ENCODE measurements at places on chromosomes 6 and 20.

GRCh38 chr6:129748212-129748900, 38.4 kb upstream of the ARHGAP18 start:
- DNase-seq = peak; percentile 70

GRCh38 chr6:90893400-90893799, 306.5 kb upstream of the MAP3K7 start:
- no peak for DNase-seq

DNA sequence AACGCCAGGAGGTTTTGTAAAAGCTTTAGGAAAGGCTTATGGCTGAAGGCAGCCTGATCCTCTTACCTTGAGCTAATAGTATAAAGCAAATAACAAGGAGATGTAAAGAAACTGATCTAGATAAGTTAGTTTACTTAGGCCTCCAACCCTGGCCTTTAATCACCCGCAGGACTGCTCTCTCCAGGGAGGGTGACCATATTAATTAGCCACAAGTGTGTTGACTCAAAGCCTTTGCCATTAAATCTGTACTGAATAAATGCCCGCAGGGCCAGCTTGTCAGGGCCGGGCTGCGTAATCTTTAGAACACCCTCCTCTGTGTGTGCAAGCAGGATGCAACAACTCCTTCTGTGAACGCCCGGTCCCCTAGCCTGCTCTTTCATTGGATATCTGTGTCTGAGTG, 6.1 kb upstream of the PRSS16 start:
- no peak for DNase-seq

- no peak for DNase-seq
Measured at GRCh38 chr6:16162003-16162402, 33.1 kb downstream of the MYLIP start.

- no peak for DNase-seq
Measured at GRCh38 chr20:17771206-17772004, 71.6 kb downstream of the BANF2 start.

- no peak for DNase-seq
Measured at GRCh38 chr6:159056899-159057298, 12.1 kb upstream of the TAGAP start.

GRCh38 chr6:56172144-56172543, 75.2 kb downstream of the COL21A1 start:
- no peak for DNase-seq

- DNase-seq = no peak
Measured at GRCh38 chr6:147595961-147596360, 87.5 kb downstream of the SAMD5 start.

DNA sequence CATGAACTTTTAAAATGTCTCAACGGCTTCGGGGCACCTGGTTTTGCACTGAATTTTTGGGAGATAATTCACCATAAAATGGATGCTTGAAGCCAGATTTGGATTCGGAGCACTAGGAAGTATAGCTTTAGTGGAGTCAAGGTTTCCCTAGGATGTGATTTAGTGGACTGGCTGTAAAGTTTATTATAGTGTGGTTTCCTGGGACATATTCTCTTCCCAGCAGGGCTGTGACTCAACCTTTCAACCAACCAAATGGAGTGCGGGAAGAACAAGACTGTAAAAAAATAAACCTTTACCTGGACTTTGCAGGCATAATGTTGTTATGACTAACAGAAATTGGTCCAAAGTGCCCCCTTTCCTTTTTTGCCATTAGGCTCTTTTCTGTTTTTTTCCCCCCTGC, 327.4 kb upstream of the MAN1A1 start:
- DNase-seq = no peak

GRCh38 chr6:73121421-73121993, 103.8 kb downstream of the KHDC1L start:
- DNase-seq = peak; percentile 91

- no peak for DNase-seq
Measured at GRCh38 chr6:49730251-49730650, 13.9 kb downstream of the CRISP3 start.

GRCh38 chr20:49814057-49814694, 1.5 kb downstream of the SLC9A8 start:
- DNase-seq = peak; percentile 37

- DNase-seq = no peak
Measured at GRCh38 chr20:62980970-62981369, 25.8 kb downstream of the BHLHE23 start.

DNA sequence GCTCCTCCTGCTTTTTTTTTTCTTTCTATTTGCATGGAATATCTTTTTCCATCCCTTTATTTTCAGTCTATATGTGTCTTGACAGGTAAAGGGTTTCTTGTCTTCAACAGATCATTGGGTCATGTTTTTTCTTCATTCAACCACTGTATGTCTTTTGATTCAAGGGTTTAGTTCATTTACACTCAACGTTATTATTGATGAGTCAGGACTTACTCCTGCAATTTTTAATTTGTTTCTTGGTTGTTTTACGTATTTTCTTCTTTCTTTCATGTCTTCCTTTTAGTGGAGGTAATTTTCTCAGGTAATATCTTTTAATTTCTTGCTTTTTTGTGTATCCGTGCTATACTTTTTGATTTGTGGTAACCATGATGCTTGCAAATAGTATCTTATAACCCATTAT, 429.1 kb upstream of the HTR1E start:
- no peak for DNase-seq

DNA sequence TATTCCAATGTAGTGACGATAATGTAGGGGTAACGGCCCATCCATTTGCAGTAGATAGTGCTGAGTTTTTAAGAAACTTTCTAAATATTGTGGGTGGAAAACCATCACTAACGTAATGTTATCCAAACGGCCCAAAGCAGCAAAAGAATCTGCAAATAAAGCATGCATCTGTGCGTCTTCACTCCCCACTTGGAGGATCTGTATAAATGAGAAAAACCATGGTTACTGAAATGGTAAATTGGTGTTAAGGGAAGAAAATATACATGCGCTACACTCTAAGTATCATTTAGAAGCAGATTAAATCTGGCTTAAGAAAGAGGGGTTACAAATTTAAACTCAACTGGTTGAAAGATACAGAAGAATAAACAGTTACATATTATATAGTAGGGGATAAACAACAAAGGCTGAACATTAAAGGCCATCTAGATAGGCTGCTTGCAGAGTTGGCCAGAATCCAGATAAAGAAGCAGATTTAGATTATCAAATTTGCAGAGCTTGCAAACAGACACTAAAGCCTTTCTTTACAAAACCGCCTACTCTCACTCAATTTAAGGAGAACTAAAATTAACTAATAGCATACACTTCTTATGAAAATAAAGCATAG, 93.3 kb downstream of the SESN1 start:
- no peak for DNase-seq

DNA sequence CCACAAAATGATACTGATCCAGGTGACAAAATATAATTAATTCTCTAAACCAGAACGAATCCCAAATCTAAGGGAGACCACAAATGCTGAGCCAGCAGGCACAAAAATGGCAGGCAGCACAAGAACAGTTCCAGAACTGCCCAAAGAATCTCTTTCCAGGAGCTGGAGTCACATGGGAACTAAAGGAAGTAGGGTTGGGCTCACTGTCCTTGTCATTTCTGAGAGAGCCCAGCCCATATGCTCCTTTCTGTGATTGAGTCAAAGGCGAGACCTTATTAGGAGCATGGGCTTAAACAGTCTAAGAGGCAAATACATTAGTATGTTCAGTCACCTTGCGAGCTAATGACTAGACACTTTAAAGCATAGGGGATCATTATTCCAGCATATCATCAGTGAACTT, 327.6 kb upstream of the ARID1B start:
- DNase-seq = no peak

DNA sequence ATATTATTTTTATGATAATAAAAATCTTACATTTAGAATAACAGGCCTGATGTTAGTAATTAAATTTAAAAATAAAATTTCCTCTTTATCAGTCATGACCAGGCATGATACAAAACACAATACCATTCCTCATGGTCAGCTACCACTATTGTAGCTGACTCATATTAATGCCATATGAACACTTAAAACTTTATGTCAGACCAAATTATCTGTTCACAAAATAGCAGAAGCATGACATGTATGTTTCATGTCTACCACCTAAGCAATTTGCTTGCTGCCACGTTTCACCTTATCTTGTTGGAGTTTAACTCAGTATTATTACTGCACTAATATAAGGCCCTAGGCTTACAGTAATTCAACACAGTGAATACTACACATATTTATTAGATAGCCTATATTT, 65.7 kb downstream of the HTR1B start:
- DNase-seq = peak; percentile 11

DNA sequence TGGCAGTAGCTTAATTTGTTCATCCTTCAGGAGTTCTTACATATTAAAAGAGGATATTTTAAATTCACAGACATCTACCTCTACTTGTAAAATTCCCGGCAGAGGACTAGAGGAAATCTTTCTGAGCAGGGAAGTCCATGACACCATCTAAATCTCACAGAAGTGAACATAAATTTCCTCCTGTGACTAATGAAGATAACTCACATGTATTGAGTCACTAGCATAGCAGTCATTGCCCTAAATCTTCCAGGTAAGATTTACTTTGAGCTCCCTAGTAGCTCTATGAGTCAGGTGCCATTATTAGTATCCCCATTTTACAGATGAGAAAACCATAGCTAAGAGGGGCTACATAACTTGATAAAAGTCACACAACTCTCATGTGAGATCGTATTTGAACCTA, 1058.6 kb upstream of the FLRT3 start:
- DNase-seq = peak; percentile 54

DNA sequence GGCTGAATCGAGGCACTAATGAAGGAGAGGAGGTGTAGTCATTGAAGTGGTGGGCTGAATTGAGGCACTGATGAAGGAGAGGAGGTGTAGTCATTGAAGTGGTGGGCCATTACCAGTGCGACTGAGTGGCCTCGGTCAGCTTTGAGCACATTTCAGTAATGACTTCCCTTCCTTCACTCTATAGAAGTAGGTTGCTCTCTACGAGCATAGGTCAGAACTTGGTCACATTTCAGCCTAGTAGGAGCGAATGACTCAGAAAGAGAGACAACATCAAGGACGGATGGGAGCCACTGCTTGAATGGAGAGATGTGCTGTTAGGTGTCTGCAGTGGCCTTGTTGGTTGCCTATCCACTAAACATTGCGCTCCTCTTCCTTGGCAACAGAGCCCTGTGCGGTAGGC, 39.5 kb downstream of the ZDHHC14 start:
- DNase-seq = no peak

GRCh38 chr6:166415306-166415705, 32.6 kb upstream of the MPC1 start:
- no peak for DNase-seq

- DNase-seq = no peak
Measured at GRCh38 chr20:49356676-49357075, 78.8 kb upstream of the ZNFX1 start.

- DNase-seq = no peak
Measured at GRCh38 chr6:121540210-121540609, 104.8 kb downstream of the GJA1 start.
